Stimulated activated CD8-positive, alpha-beta memory T cell treated with anti-CD3 and anti-CD28 coated beads, Interleukin-4, amount 100 ng/mL, for 1 hour (primary cell): ENCODE measurements at places on chromosomes 4 and X.

GRCh38 chr4:126405369-126405982 is 1090.7 kb downstream of the FAT4 start:
- no peak for DNase-seq

DNA sequence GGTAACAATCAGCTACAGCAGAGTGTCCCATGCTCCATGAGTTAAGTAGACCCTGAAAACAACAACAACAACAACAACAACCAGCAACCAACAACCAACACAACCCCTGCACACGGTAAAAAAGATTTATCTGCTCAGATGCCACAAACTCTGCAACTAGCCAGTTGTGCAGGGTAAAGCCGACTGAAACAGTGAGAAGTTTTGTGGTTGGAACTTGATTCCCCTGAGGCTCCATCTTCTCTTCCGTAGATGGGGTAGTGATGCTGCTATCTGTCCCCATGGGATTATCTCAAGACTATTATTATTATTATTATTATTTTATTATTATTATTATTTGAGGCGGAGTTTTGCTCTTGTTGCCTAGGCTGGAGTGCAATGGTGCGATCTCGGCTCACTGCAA is 50.6 kb upstream of the RAPGEF2 start:
- no peak for DNase-seq

GRCh38 chrX:25343060-25343459 is 327.3 kb upstream of the ARX start:
- no peak for DNase-seq

DNA sequence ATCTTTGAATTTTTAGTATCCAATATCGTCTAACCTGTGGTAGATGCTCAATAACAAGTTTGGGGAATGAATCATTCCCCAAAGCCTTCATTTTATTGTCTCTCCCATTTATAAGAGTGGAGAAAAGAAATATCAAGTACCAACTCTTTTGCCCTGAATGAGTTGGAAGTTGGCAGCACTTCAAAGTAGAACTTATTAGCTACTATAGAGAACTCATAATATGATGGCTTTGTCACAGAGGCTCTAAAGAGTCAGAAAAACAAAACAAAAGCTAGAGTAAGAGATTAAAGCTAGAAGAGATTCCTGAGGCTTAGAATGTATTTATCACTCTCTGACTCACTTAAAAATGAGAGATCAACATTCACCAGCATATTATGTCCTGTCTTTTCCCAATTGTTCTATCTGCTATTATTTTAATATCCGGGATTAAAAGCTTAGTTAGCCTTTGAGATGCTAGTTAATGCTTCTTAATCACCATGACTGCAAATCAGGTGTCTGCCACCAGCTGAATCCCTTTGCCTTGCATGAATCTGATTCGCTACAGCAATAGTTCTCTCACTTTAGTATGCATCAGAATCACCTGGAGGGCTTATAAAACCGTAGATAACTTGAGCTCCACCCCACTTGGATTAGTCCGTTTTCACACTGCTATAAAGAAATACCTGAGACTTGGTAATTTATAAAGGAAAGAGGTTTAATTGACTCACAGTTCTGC is 77.9 kb downstream of the PALLD start:
- DNase-seq = no peak

GRCh38 chr4:75243570-75243969 is 270.6 kb downstream of the RCHY1 start:
- DNase-seq = no peak

- no peak for DNase-seq
Observed at GRCh38 chr4:76407440-76408119, 13.4 kb downstream of the CCDC158 start.

- no peak for DNase-seq
Observed at GRCh38 chr4:4851906-4852305, 7.6 kb upstream of the MSX1 start.

- DNase-seq = no peak
Observed at GRCh38 chr4:123856689-123857545, 460.3 kb downstream of the SPRY1 start.

- no peak for DNase-seq
Observed at GRCh38 chr4:126850286-126850685, 782.5 kb upstream of the INTU start.

DNA sequence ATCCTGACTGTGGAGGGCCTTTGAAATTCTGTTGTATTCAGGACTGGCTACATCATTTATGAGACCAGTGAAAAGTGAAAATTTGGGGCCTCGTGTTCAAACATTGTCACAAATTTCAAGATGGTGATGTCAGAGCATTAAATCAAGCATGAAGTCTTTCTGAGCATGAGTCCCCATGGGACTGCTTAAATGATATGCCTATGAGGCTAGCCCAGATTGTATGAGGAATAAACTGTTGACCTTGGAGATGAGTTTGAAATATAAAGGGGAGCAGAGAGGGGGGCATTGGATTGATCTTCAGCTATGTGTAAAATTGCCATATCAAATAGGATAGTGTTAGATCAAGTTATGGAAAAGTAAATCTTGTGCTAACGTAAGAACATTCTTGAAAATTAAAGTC is 230.0 kb downstream of the SPANXN3 start:
- DNase-seq = no peak
